ENCODE measurements at places on chromosomes 3 and 15.

GRCh38 chr3:45435961-45436360 lies 47.6 kb downstream of the LARS2 start:
- DNase-seq = no peak

DNA sequence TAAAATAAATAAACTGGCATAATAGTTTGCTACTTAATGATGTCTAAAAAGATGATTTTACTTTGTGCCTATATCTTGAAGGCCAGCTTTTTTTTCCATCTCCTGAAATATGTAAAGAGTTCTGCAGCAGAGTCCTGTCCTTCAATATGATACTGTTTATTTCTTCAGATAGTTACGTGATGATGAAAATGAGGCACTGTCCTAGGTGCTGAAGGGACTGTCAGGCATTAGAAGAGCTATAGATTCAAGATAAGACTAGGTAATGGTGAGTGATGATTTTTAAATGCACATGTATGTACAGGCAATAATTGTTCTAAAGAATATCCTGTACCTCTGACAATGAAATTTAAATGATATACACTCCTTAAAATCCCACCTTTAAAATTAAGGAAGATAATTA lies 326.9 kb upstream of the DNAJC19 start:
- no peak for DNase-seq

- DNase-seq = no peak
Observed at GRCh38 chr3:8563146-8563545, 61.5 kb downstream of the LMCD1 start.

- DNase-seq = no peak
Observed at GRCh38 chr3:65871305-65872141, 167.2 kb downstream of the MAGI1 start.

DNA sequence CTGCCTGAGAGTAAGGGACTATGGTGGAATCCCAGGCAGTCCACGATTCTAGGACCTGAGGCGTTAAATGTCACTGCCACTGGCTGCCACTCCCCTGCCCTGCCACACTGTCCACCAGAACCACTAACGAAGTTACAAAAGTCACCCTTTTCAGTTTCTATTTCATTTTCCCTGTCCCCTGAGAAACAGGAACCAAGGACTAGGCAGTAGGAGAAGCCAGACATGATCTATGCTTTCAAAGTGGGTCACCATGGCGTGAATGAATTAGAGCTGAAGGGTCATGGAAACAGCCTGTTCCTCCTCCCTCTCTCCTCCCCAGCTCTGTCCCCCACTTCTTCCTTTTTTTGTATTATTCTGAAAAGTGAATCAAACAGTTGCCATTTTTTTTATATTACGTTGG lies 9.1 kb upstream of the ADPRH start:
- no peak for DNase-seq

DNA sequence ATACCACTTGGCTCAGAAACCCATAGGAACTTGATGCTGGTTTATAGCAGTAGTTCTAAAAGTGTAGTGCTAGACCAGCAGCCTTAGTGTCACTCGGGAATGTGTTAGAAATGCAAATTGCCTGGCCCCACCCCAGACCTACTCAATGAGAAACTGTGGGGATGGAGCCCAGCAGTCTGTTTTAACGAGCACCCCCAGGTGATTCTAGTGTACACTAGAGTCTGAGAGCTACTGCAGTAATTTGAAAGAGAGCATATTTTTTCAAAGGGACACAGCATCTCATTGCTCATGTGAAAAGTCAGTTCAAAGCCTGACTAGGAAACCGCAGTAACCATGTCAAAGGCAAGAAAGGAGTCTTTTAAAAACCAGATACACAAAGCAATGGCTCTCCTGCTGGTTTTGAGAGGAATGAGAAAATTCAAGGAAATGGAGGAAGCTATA lies 313.4 kb downstream of the SQOR start:
- no peak for DNase-seq

GRCh38 chr3:46950650-46951241 lies 25.8 kb downstream of the CCDC12 start:
- DNase-seq = no peak

DNA sequence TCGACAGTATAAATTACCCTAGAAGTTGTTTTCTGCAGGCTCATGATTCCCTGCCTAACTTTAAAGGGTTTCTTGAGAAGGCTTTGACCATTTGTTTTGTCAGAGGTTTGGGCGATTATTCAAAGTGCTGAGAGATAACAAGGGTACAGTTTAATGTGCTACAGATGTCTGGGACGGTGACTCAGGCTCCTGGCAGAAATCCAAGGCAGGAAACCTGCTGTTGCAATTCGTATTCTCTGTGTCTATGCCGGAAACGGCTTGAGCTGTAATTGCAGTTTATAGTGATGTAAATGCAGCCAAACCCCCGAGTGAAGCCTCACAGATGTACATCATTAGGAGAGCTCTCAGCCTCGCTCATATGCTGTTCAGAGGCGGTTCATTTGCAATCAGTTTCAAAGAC lies 65.6 kb downstream of the SYNPR start:
- no peak for DNase-seq

DNA sequence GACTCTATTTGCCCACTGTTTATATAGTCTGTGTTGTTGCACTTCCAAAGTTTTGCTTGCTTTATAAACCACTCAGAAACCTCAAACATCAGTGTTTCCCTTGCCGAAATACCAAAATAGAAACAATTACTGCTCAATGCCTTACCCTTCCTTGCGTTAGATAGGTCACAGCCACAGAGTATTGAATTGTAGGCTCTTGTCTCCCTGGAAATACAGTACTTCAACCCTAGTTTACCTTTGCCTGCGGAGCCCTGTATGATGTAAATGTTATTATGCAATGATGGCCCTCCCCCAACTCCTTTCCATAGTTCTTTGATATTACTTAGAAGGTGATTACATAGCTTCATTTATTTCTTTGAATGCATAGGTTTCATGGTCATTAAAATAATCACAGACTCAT lies 44.2 kb downstream of the SOX2 start:
- DNase-seq = no peak

GRCh38 chr3:168060317-168060716 lies 35.4 kb downstream of the GOLIM4 start:
- DNase-seq = no peak

DNA sequence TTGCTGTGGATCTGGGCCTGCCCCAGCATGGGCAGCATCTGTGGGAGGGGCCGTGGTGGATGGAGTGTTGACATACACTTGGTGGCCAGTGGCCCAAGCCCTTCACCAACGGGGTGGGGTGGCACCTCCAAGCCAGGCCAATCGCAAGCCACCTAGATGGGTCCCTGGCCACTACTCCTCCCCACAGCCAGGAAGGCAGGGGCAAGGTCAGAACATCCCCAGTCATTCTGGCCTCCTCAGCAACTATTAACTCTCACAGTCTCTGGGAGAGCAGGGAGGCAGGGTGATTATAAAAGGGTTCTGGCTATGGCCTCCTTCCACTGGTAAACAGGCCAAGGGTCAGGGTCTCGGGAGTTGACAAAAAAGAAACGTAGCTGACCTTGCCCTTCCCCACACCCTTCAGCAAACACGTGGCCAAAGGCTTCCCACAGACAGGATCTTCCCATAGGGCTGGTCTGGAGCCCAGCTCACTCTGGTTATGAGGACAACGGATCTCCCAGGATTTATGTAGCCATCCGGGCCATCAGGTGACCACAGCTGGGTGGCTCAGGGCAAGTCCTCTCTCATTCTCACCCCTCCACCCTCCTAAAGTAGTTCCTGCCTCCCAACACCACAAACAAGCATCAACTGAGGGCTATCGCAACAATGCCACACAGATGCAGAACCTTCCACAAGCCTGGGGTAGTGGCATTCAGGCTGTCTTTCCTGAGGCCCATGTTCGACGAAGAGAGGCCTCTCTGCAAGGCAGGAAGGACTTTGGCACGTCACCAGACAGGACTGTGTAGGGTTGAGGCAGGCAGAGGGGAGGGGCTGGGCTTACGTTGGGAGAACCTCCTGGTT lies 18.9 kb downstream of the TLE3 start:
- no peak for DNase-seq

DNA sequence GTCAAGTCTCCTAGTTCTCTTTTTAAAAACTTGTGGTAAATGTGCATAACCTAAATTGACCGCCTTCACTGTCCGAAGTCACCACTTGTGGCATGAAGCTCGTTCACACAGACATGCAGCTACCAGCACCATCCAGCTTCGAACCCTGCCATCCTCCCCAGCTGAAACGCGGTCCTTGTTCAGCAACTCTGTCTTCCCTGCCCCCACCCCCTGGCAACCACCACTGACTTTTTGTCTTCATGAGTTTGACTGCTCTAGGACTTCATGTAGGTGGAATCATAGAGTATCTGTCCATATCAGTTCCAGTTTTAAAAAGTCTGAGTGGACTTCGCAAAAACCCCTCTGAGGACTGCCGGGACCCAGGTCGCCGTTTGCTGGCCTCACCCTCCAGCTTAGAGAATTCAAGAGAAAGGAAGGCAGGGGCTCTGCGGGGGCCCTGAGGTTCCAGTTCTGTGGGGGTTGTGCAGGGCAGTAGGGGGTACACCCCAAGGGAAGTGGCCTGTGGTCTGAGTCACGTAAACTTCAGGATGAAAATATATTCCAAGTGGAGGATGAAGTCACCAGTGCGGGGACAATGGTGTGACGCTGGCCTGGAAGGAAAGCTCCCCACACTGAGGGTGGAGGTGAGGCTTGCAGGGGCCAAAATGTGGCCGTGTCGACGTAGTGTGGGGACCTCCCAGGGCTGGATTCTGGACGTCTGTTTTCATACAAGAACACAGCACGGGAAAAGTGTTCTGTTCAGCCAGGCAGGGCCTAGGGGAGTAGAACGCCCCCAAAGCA lies 67.6 kb downstream of the ABTB1 start:
- DNase-seq = no peak

DNA sequence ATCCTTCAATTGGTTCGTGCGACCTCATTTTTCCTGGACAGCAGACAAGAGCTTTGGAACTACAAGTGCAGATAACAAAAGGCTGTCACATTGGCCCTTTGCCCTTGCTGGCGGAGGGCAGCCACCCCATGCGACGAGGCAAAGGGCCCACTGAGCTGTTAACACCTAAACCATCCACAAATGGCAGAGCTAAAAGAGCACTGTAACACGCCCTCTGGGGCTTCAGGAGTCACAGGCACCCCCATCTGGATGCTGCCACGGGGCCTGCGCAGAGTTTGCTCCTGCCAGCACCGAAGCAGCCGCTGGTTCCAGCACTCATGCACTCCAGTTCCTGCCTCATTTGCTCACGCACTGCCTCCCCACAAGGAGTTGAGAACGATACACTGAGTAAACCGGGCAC lies 524.9 kb downstream of the ZNF385D start:
- DNase-seq = no peak

DNA sequence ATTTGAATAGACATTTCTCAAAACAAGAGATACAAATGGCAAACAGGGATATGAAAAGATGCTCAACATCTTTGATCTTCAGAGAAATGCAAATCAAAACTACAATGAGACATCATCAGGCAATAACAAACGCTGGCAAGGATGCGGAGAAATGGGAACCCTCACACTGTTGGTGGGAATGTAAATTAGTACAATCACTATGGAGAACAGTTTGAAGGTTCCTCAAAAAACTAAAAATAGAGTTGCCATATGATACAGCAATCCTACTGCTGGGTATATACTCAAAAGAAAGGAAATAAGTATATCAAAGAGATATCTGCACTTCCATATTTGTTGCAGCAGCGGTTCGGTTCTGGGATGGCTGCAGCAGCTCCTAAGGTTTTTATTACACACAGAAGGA lies 16.8 kb upstream of the LARS2 start:
- DNase-seq = no peak

- DNase-seq = no peak
Observed at GRCh38 chr15:39699516-39700374, 82.9 kb downstream of the FSIP1 start.

GRCh38 chr15:45387380-45388007 lies 9.2 kb upstream of the GATM start:
- no peak for DNase-seq

GRCh38 chr15:62452667-62453066 lies 287.6 kb upstream of the C2CD4B start:
- DNase-seq = no peak

GRCh38 chr3:69161587-69162307 lies 39.4 kb upstream of the LMOD3 start:
- DNase-seq = no peak

GRCh38 chr15:88179562-88179961 lies 77.0 kb downstream of the NTRK3 start:
- no peak for DNase-seq

DNA sequence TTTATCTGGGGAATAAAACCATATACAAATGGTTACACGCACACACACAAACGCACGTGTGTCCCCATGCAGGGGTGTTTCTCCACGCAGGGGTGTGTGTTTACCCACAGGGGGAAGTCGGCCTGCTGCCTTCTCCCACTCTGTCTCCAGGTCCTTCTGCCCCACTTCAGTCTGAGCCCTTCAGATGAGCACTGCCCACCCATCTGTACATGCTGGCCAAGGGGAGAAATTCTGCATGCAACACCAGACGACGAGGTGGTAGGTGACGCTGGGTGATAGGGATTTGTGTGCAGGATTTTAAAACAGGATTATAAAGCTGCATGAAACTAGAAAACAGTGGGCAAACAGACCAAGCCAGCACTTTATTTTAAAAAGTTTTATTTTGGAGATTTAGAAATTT lies 122.5 kb downstream of the TJP1 start:
- DNase-seq = no peak

DNA sequence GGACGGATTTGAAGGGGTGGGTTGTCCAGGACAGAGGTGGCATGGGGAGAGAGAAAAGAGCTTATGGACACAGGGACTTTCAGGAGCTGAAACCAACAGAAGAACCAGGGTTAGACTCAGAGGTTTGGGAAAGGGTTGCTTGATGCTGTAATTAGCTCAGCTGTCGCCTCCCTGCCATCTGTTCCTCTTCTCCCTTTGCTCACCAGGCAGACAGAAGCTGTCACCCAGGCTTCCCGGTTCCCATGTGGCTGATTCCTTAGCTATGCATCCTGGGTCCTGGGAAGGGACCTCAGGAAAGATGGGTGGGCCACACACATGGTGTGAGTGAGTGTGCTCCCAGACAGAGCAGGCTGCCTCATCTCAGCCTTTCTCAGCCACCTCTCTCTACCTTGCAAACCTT lies 14.1 kb downstream of the PTPN23 start:
- DNase-seq = no peak

- DNase-seq = no peak
Observed at GRCh38 chr3:66483006-66483405, 17.8 kb downstream of the LRIG1 start.

DNA sequence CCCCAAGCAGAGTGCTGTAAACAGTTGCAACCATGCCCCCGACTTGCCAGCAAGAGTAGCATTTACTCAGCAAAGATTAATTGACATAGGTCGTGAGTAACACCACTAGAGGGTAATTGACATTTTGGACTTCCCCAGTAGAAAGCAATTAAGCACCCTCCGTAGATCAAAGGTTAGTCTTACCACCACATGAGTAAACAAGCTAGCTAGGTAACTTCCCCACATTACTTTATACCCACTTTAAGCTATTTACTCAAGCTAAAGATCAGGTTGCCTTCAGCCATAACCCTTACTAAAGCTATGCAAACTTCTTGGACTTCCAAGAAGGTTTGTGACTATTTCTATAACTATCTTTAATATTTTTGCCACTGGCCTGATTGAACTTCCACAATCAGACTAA lies 1072.7 kb downstream of the OTOL1 start:
- DNase-seq = no peak

Measured in stimulated activated CD4-positive, alpha-beta T cell treated with anti-CD3 and anti-CD28 coated beads, TNF-alpha, amount 100 ng/mL, for 1 hour (primary cell).